ENCODE measurements at places on chromosomes 3 and 15.

- DNase-seq, result no peak
These were observed 77.7 kb upstream of the FAM174B start for GRCh38 chr15:92733090-92733933.

- DNase-seq, result no peak
These were observed 231.5 kb downstream of the LRTM1 start for GRCh38 chr3:54696313-54696712.

GRCh38 chr3:115245899-115246298 lies 98.8 kb upstream of the ZBTB20 start:
- DNase-seq, result no peak

- DNase-seq, result peak; percentile 83
These were observed at the start of gene ZNF710 for GRCh38 chr15:90001062-90001682. Gene ZNF710, plus strand, starts transcription at chr15:90001324. Its CDS starts 65,814 bp downstream, at chr15:90067138.

DNA sequence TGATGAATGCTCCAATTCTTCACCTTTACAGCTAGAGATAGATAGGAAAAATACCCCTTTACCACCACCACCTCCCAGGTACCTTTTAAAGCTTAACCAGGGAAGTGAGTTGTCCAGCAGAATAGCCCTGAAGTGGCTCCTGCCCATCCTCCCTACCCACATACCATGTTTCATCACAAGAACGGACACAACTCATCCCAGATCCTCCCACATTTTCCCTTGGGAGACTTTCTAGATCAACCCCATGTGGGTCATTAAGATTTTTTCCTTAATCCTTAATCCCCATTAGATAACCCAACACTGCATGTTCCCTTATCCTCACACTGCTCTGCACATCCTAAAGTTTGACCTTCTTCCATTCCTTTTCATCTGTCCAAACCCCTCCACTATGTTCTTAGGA lies 69.3 kb downstream of the CHST2 start:
- DNase-seq, result no peak

GRCh38 chr3:154862265-154862664 lies 217.9 kb upstream of the MME start:
- no peak for DNase-seq

GRCh38 chr3:151901644-151902285 lies 28.3 kb downstream of the SUCNR1 start:
- DNase-seq, result no peak

DNA sequence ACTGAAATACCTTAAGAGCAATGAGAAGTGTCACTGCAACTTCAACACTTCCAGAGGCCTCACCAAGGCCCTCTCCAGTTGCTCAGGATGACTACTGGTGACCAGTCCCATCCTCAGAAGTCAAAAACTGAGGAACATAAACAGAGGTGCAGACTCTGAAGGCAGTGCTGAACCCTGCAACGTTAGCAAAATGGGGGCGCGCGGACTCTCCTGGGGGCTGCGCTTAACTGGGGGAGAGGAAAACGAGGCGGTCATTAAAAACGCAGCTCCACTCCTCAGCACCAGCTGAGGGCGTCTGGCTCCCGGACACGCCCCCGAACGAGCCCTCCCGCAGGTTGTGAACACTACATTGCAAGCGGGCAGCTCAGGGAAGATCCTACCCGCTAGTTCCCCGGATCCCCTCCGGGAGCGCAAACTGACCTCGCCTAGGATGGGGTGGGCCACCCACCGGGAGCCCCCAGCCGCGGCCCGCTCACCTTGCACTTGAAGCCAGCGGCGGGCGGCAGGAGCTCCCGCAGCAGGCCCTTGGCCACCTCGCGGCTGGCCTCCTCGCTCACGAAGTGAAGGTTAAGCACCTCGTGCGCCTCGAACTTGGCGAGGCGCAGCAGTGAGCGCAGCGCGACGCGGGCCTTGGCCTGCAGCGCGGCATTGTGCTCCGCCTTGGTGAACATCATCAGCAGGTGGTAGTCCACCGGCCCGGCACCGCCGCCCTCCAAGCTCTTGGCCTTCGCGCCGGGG lies 711 bp downstream of the XXYLT1 start:
- DNase-seq, result peak; percentile 65

GRCh38 chr15:67917037-67917436 lies 77.2 kb upstream of the RNU6-1 start:
- DNase-seq, result no peak

GRCh38 chr15:38174691-38175090 lies 77.9 kb upstream of the SPRED1 start:
- DNase-seq, result no peak

GRCh38 chr3:113242096-113242581 lies 30.8 kb downstream of the BOC start:
- DNase-seq, result no peak

GRCh38 chr15:61195116-61196002 lies 33.7 kb downstream of the RORA start:
- DNase-seq, result no peak

GRCh38 chr3:34676436-34676835 lies 878.0 kb downstream of the PDCD6IP start:
- DNase-seq, result no peak

- DNase-seq, result no peak
These were observed 9.3 kb downstream of the B2M start for GRCh38 chr15:44720460-44721176.

- DNase-seq, result no peak
These were observed 165.5 kb downstream of the IL5RA start for GRCh38 chr3:2944628-2945027.

GRCh38 chr15:45653702-45654424 lies 19.0 kb downstream of the SQOR start:
- no peak for DNase-seq

DNA sequence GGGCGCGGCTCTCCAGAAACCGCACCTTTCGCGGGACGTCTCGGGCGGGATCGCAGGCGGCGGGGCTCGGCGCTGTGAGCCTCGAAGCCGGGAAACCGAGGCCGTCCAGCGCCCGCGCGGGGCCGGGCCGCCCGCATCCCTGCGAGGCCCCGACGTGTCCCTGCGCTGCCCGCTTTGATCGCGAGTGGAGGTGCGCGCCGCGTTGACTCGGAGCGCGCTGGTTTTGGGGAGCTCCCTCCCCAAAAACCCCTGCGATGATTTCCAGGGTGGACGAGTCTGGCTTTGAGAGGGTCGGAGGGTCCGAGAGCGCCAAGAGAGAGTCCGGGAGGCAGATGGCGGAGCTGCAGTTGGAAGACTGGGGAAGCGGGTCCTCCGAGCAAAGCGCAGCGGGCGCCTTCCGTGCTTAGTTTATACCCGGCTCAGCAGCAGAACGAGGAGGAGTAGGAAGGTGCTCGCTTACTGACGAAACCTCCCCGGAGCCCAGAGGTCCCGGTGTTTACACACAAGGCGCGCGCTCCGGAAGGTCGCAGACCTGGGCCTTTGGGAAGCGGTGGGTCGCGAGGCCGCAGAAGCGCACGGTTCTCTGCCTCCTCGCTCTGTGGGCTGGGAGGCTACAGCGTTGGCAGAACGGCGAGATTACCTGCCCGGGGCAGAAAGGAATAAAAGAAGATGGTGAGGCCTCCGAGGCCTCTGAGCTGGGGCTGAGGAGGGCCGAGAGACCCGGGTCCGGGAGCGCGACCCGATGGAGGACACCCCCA lies 687 bp downstream of the ALDH1A3 start:
- no peak for DNase-seq

DNA sequence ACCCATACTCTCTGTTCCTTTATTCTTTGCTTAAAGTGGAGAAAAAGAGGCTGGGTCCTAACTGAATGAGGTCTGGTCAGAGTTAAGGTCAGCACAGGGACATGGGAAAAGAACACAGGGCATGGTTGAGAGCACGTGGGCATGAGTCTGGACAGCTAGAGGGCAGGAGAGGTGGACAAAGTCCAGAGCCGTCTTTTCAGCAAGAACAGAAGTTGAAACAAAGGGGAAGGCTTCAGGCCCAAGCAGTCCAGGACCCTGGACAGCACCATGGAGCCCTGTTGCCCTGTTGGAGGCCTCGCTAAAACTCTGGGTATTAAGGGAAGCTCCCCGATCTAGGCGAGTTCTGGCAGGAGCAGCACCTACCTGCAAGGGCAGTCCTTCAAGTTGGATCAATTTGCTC lies 50.7 kb downstream of the XYLB start:
- DNase-seq, result peak; percentile 60

DNA sequence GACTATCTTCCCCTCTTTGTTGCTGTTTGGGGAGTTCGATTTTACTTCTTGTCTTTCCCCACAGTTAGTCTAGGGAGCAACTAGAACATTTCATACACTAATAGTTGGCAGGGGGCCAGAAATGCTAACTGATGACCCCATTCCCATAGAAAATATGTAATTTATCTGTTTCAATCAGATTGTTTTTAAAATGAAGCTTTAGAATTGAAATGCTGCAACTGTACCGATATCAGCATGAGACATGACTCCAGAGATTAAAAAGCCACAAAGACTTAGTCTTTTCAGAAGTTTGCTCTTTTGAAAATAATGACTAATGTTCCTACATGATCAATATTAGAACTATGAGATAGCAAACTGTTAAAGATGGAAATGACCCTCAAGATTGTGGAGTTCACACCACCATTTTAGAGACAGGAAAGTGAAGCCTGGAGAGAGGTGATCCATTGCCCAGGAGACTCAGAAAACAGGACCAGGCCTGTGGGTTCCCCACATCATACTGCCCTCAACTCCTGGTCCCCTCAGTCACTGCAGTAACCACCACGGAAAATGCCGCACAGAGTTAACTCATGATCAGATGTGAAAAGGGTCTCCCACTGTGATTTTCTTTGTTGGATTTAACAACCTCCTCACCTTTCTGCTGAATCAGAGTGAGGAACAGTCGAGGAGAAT lies 130.3 kb downstream of the CHDH start:
- DNase-seq, result no peak

DNA sequence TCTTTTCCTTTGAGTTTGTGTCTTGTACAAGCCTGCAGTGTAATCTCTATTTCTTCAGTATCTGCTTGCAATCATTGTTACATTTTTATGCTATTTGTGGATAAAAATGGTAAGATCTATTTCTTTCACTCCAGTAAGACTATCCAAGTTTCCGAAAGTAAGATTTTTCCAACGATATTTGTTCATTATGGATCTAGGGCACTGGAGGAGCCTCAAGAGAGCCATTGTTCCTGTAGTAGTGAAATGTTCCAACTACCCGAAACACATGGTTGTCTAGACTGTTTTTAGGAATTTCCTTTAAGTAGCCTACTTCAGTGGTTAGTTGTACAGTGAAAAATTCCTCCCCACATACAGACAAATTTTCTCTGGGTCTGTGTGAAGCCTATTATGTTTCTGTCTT lies 597.4 kb downstream of the RSL24D1 start:
- DNase-seq, result no peak

DNA sequence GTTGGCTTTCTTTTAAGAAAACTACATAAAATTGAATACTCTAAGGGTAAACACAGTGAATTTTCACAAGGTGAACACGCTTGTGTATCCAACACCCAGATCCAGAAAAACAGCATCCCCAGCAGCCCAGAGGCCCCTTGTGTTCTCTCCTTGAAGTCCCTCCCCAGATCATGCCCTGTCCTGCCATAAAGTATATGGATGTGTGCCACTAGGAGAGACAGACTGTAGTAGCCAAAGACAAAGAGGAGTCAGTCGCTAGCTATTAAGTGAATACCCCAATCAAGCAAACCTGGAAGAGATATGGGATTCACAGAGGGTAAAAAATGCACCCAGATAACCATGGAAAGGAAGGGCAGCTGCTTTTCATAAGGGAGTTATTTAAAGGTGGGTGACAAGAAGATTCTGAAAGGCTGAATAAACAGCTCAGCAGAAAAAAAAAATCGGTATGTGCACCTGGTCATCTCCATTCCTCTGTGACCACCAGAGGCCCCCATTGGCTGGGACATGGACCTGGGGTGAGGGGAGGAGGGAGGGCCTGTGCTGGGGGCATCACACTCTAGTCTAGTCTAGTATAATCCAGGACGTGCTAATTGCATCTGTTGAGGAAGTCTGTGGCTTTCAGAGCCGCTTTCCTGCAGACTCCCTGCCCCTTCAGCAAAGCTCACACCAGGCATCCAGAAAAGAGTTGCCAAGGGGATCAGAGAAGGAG lies 167.3 kb upstream of the NDN start:
- no peak for DNase-seq

- no peak for DNase-seq
These were observed 381.0 kb downstream of the SOX2 start for GRCh38 chr3:182092662-182093262.

- no peak for DNase-seq
These were observed 54.9 kb upstream of the MYRIP start for GRCh38 chr3:39754549-39754948.

DNA sequence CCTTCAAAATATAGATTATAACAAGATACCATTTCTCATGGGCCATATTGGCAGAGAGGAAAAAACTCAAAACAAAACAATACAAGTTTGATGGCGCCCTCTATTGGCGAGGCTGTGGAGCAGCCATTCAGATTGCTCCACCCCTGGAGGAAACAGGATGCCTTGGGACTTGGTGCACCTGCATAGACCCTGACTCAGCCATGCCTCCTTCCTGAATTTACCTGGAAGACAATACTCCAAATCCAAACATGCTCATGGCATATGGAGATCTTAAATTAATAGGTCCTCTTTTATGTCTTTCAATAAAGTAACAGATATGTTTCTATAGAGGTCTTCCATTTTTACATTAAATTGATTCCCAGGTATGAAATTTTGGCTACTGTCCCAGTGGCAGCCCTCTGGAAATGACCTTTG lies 90.0 kb downstream of the APBA2 start:
- DNase-seq, result no peak

DNA sequence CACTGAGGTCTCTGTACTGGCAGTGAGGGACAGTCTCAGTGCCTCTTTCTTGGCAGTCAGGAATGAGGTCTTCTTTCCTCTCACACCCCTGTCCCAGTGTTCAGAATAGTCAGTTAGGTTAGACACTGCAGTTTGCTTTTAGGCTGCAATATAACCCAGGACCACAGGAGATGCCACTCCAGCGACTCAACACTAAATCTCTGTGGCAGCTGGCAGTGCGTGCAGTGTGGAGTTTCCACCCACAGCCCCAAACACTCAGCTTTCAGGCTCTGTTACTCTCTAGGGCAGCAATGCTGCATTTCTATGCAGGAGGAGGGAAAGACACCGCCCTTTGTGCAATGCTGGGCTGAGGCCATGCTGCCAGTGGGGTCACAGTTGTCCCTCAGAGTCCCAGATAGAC lies 150.2 kb upstream of the SUCLG2 start:
- DNase-seq, result no peak

- DNase-seq, result no peak
These were observed 127.5 kb upstream of the CD96 start for GRCh38 chr3:111414531-111414930.

DNA sequence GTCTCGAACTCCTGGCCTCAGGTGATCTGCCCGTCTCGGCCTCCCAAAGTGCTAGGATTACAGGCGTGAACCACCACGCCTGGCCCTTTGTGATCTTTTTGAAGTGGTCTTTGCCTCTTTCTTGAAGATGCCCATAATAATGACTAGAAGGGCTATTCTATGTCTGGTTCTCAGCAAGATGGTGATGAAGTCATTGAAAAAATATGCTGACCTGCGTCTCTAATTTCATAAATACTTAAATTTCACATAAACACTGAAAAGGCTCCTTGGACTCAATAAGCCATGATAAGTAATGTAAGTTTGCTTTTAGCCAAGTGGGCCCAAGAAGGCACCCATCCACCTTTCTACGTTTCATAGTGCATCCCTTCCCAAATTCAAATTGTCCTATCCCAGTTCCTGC lies 775 bp upstream of the MAPK6 start:
- DNase-seq, result no peak
